Endothelial cell of umbilical vein (primary cell): ENCODE measurements at places on chromosomes 2 and 18. TPM values are rescaled to one million over a fixed set of nuclear protein-coding genes. Genes with fewer than 3 reads are reported as not detected.

DNA sequence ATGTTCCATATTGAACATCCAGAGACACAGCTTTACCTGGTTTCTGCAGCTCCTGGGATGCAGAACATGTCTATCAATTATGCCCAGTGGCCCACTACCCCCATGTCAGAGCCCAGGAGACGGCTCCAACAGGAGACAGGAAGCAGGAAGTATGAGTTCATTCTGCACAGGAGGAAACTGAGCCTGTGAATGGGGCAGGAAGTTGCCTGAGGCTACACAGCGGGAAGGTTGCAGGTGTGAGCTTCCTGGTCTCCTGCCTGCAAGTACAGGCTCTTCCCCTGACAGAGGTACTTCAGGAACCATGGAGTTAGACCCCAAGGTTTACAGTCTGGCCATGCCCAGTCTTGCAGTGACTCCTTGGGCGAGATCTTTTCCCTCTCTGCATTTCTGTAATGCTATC, 2.8 kb upstream of the BOK start:
- DNase-seq, result no peak

GRCh38 chr2:186456941-186457340, 29.1 kb upstream of the ZC3H15 start:
- no peak for DNase-seq

DNA sequence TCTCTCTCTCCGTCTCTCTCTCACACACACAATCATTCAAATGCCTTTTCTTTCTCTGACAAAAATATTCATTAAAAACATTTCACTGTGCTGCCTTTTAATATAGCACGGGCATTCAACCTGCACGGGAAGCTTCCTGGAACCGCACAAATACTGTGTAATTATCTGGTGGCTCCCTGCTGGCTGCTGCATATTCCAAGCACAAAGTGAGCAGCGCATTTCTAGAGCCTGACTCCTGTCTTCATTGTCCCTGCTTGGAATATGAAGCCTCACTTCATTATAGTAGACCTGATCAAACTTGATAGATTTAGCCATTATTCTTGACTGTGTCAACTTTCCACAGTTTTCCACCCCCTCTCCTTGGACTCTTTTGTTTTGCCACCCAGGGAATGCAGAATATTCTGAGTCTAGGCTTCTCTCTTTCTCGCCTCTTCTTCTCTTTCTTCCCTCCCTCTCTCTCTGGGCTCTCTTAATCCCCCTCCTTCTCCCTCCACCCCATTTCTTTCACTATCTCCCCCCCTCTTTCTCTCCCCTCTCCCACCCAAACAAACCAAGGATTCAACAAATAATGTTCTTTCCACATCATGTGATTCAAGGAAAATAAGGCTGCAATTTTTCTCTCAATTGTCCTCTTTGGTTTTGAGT, 672.1 kb upstream of the FANCL start:
- no peak for DNase-seq

DNA sequence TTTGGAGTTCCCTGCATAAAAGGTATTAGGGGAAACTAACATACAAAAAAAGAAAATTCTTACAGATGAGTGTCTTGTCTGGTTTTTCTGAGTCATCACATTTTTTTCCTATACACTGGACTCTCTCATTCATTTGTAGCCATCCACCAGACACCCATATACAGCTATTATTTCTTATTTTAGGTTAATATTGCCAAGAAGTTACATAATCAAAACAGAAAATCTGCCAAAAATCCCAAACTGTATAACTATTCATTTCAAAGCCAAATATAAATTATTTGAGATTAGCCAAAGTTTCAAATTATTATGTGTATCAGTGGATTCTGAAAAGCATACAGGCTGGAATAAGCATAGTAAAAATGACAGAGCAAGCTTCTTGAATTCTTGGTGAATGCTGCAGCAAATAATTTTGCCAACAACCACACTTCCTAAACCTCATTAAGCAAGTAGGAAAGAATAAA, 191.2 kb downstream of the NCKAP5 start:
- DNase-seq, result no peak

DNA sequence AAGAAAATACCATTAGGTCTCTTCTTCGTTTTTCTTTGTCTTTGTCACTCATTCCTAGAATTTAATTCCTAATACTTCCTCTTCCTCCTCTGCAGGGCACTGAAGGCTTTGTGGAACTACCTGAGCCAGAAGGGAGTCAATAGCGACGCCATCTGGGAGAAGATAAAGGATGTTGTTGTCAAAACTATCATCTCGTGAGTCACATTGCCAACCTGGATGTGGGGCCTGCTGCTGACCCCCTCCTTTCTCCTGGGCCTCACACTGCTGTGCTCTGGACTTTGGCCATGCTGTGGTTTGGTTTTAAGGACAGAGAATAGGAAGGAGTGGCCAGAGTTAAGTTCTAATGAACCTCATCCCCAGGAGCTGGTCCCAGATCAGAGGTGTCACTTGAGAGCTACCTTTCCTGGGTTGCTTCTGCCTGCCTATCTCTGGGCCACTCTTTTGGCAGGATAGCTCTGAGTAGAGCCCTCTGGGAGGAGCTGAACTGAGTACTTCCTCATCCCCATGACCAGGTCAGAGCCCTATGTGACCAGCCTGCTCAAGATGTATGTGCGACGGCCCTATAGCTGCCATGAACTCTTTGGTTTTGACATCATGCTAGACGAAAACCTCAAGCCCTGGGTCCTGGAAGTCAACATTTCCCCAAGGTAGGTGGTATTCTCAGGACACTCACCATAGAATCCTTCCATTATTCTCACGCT, 33.1 kb upstream of the CYP27A1 start:
- DNase-seq, result no peak

DNA sequence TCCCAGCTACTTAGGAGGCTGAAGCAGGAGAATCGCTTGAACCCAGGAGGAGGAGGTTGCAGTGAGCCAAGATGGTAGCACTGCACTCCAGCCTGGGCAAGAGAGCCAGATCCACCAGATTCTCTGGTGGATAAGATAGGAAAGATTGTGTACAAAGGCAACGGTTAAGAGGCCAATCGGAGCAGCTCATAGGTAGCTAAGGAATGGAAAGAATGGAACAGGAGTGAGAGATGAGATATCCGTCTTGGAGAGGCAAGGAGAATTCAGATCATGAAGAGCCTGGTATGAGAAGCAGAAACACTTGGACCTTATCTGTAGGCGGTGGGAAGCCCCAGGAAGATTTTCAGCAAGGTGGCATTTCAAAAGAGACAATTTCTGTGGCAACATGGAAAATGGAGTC, 27.1 kb downstream of the TTR start:
- no peak for DNase-seq

DNA sequence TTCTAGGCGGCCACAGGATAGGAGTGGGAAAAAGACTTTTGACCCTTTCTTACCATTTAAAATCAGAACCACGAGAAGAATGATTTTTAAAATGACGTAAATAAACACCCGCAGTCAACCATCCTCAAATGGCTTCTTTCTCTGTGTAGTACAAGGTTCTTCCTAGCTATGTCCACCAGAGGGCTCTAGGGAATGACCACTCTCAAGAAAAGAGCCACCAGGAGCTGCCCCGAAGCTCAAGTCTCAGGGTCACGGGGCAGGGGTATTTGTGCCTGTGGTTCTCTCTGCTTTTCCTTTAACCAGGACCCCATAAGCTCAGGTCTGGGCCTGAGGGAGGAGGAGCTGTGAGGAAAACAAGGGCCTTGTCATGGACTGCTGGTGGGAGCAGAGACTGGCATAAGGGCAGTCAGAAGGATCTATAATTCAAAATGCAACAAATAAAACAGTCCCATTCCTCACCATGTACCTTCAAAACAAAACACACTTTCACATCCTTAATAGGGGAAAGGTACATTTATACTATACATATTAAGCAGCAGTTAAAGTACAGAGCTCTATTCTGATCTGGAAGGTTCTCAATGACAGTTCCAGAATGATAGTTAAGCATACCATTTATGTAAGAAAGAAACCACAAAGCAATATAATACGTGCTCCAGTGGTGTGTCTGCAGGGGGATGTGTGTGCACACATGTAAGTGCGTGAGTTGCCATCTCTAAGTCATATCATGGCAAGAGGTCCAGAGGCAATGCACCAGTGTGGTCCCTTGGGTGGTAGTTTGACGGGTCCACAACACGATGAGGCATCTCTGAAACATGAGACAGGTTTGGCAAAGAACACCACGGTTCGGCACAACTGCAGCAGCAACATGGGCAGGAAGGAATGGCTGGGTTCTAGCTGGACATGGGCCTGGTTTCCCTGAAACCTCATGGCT, 18.6 kb downstream of the LYPD1 start:
- peak; percentile 73 for DNase-seq

DNA sequence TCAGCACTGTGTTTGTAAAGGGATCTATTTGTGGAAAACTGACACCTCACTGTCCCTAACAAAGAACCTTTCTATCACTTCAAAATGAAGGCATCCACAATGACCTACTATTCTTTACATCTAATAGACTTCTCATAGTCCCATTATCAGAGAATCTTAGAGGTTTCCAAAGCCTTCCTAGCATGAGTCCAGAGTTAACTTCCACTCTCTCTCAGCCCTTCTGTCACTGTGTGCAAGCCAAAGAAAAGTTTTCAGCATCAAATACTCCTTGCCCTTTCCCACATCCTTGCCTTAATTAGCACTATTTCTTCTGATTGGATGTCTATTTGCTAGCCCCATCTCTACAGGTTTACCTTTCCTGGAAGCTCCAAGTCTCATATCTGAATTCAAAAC, 178.5 kb downstream of the ERBB4 start:
- DNase-seq, result no peak

DNA sequence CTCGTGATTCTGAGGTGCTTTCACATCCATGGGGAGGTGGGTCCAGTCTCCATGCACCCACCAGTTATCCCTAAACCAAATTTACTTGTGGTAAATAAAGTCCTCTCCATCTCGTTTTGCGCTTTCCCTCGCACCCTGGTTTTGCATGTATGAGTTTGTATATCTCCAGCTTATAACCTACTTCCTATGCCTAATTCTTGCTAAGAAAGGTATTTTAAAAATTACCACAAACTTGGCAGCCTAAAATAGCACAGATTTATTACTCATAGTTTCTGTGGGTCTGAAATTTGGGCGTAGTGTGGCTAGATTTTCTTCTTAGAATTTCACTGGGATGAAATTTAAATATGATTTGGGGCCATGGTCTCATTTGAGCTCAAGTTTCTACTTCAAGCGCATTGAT, 511.5 kb downstream of the NYAP2 start:
- no peak for DNase-seq

DNA sequence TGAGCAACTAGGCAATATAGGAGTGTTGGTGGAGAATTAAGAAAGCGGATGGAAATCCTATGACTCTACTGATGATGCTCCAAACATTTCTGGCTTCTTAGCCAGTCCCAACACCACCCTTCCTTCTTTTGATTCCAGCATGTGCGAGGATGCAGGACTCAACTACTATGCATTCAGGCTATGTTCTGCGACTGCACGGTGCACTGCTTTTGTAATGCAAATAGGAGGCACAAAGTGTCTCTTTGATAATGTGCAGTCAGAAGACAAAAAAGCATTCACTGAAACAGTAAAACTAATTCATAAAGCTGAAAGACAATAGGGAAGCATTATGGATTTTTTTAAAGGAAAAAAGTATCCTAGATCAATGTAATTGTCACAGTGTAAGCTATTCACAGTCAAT, 106.7 kb downstream of the MEIS1 start:
- no peak for DNase-seq

DNA sequence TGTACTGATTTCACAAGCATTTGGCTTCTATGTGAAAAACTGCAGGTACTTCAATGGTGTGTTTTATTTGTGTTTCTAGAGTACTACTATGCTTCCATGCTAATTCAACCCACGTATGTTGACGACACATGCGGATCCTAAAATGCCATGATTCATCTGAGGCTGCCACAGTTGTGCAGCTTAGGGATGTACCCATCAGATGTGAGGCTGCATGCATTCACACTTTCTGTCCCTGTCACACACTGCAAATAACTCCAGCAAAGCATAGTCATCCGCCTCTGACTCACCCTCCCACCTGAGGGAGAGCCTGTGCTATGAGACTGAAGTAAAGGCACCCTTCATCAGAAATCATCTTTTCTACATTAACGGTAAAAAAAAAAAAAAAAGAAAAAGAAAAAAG, 22.1 kb upstream of the SERTAD2 start:
- no peak for DNase-seq

GRCh38 chr2:12151716-12152115, 405.3 kb downstream of the LPIN1 start:
- no peak for DNase-seq

DNA sequence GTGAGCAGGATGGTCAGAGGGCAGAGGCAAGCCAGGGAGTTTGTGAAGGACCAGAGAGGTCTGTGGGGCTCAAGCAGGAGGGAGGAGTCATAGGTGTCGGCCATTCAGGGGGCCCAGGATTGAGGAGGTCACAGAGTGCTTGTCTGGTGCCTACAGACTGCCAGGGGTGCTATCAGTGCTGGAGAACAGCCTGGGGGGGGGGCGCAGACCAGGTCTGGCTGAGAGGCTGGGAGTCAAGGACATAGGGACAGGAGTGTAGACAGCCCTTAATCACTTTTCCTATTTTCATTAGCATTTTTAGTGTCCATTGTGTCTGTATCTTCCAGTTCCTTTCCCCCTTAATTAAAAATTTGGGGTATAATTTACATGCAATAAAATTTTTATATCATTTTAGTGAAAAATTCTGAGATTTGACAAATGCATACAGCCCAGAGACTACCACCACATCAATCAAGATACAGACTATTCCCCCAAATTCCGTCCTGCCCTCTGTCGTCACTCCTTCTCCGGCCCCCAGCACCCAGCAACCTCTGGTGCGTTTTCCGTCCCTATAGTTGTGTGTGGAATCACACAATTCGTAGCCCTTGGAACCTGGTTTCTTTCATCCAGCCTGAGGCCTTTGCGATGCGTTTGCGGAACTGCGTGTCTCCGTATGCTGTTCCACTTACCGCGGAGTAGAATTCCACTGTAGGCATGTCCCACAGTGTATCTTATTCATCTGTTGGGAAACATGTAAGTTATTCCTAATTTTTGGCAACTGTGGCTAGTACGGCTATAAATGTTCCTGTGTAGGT, 6.2 kb downstream of the ZAP70 start:
- no peak for DNase-seq

GRCh38 chr2:159285929-159286708, at the start of gene WDSUB1:
Gene WDSUB1 (minus strand): TSS chr2:159286703. CDS start chr2:159283069, 3,634 bp downstream.
- DNase-seq, result peak; percentile 79

The RAB6C gene
- not detected in 2 replicates for polyA plus RNA-seq

The KHK gene
- 2.4 and 2.9 TPM in 2 replicates for polyA plus RNA-seq

The FAM237A gene
- not detected in 2 replicates for polyA plus RNA-seq

The CRYGD gene
- polyA plus RNA-seq, result not detected in 2 replicates

The IL36B gene
- not detected in 2 replicates for polyA plus RNA-seq

The MAP2 gene
- polyA plus RNA-seq, result 19.3 and 19.4 TPM in 2 replicates

The KCTD1 gene
- polyA plus RNA-seq, result 4.9 and 6.1 TPM in 2 replicates

The C2orf78 gene
- not detected in 2 replicates for polyA plus RNA-seq

The MC2R gene
- not detected in 2 replicates for polyA plus RNA-seq

The LRRTM4 gene
- not detected in 2 replicates for polyA plus RNA-seq

The UGT1A6 gene
- polyA plus RNA-seq, result not detected in 2 replicates

The KIAA2012 gene
- not detected in 2 replicates for polyA plus RNA-seq

The KDSR gene
- polyA plus RNA-seq, result 11.1 and 17.1 TPM in 2 replicates
